Activated CD4-positive, alpha-beta memory T cell treated with anti-CD3 and anti-CD28 coated beads, Interleukin-2, amount 10 ng/mL, durations not matched to agents 7 days and 5 days (primary cell): ENCODE measurements at places on chromosomes 6 and 20. TPM values are rescaled to one million over a fixed set of nuclear protein-coding genes. Genes with fewer than 3 reads are reported as not detected.

GRCh38 chr20:46555370-46555956 lies 5.0 kb upstream of the OCSTAMP start:
- H3K36me3 ChIP-seq: peaks cover 5% of the 10 kb centered on the region
- H3K27ac ChIP-seq: no peak overlapping the region
- H3K27me3 ChIP-seq: no peaks in the 10 kb centered on the region
- DNase-seq: no peak

Gene ULBP2
- 1.8 TPM for total RNA-seq

DNA sequence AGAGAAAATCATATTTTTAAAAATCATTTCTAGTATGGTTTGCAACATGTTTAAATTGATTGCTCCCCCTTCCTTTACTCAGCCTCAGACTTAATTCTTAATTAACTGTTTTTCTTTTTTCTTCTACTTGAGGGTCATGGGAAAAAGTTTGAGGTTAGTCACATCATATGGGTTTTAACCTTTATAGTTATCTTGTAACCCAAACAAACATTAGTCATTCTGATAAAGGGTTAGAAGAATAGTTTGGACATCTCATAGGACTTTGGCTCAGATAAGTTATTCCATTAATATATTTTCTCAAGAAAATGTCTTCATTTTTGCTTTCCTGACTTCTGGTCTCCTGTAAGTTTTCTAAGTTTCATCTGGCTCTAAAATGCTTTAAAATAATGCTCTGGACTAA lies 34.5 kb upstream of the TSPYL1 start:
- no peak for DNase-seq
- H3K4me1 ChIP-seq: no peaks in the 10 kb centered on the region
- no peaks in the 10 kb centered on the region for H3K27me3 ChIP-seq
- H3K27ac ChIP-seq: no peak overlapping the region

DNA sequence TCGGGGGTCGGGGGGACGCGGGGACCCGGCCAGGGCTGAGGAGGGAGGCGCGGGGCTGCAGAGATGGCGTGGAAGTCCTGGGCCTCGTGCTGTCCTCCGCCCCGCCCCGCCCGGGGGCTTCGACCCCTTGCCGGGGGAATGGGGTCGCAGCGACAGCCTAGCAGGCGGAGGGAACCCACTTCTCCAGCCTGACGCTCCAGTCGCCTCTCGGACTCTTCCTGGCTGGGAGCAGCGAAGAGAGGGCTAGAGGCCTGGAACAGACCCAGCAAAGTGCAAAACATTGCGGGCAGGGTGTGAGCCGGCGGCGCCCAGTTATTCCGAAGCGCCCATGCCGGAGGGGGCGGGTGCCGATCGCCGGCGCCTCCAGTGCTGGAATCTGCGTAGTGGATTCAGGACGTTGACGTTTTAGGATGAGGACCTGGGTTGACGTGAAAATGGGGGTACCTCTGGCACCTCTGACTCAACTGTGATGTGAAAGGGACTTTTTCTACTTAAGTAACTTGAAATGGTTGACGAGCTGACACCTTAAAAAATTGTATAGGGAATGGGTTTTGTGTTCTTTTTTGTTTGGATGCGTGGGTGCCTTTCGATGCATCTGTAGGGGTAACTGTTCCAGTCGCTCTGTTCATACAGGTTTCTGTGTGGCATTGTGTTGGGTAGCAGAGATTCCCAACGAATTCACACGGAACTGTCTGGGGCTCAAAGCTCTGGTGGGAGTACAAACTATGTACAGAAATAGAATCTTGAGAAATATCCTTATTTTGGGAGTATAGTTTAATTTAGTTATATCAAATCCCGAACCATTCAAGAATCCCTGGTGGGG lies 1.4 kb downstream of the SLC35F1 start:
- peaks cover 6% of the 10 kb centered on the region for H3K4me1 ChIP-seq
- H3K36me3 ChIP-seq: no peaks in the 10 kb centered on the region
- peak overlapping the region; percentile 29 for H3K4me3 ChIP-seq

DNA sequence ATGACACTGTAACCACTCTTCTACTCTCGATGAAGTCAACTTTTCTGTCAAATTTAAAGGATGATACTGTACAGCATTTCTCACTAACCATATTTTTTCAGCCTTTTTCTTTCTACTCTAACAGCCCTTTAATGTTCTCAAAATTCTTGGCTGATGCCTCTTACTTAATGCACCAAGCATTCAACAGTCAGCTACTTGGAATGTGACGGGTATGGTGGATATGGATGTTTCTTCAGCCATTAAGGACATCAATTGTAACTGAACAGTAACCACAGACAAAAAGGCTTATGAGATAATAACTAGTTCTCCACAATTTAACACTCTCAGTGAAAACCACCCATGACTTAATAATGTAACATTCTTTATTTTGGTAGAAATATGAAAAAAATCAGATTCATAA lies 467.2 kb upstream of the ZNF337 start:
- no peaks in the 10 kb centered on the region for H3K4me1 ChIP-seq
- H3K4me3 ChIP-seq: no peak overlapping the region
- no peak for DNase-seq
- no peak overlapping the region for H3K27ac ChIP-seq
- H3K36me3 ChIP-seq: no peaks in the 10 kb centered on the region

GRCh38 chr20:51906049-51906448 lies 103.7 kb upstream of the SALL4 start:
- H3K27ac ChIP-seq: no peak overlapping the region
- no peak overlapping the region for H3K4me3 ChIP-seq
- no peaks in the 10 kb centered on the region for H3K4me1 ChIP-seq
- DNase-seq: no peak

Gene CLPSL2
- total RNA-seq: not detected

DNA sequence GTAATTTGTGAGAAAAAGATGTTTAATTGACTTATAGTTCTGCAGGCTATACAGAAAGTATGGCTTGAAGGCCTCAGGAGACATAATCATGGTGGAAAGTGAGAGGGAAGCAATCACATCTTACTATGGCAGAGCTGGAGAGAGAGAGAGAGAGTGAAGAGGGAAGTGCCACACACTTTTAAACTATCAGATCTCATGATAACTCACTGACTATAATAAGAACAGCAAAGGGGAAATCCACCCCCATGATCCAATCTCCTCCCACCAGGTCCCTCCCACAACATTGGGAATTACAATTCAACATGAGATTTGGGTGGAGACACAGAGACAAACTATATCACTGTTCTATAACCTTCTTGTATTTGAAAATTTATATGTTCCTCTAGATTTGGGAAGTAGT lies 117.2 kb upstream of the BMP5 start:
- no peaks in the 10 kb centered on the region for H3K4me1 ChIP-seq
- no peak for DNase-seq
- no peak overlapping the region for H3K4me3 ChIP-seq

Gene MYB
- total RNA-seq: 27.7 TPM

DNA sequence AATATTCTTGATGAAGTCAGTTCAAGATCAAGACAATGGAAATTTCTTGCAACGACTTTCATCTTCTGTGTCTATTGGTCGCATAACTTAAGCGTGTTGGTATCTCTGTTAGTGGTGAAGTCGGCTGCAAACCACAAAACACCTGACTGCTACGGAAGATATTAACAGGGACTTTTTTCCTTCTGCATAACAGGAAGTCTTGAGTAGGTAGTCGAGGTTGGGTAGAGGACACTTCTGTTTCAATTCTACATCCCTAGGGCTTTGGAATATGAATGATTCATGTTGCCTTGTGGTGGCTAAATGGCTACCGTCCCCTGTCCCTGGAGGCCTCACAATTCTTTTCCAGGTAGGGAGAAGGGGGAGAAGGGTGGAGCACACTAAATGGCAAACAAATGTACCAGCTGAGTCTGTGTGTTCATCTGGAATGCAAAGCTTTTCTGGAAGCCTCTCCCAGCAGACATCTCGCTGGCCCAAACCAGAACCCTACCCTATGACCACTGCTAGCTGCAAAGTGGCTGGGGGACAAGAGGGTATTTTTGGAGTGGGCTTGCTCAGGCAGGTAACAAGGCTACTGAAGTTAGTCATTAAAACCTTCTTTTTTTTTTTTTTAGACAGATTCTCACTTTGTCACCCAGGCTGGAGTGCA lies 34.6 kb upstream of the NKX2-2 start:
- H3K4me1 ChIP-seq: peaks cover 32% of the 10 kb centered on the region
- peak overlapping the region; percentile 78 for H3K27ac ChIP-seq
- peaks cover 3% of the 10 kb centered on the region for H3K27me3 ChIP-seq
- peak overlapping the region; percentile 48 for H3K4me3 ChIP-seq

DNA sequence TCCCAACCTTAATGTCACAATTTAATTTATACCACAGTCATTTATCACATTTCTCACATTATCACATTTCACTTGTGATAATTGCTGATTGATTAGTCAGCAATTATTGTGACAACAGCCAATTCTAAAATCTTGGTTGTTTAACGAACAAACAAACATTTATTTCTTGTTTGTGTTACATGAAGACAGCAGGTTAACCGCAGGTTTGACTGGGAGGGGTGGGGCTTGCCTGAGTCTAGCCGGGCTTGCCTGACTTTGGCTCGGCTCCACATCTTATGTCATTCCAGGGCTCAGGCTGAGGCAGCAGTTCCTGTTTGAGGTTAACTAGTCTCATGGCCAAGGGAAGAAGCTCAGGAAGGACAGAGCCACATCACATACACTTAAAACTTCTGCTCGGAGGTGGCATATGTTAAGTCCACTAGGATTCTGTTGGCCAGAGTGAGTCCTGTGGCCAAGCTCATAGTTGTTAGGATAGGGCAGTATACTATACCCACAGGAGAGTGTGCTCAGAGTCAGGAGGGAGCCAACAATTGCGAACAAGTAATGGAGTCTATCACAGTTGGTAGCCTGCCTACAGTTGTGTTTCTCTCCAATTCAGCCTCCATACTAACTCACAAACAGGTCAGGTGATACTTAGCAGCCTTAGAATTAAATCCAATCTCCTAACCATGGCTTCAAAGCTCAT lies 90.0 kb upstream of the IFNGR1 start:
- no peak overlapping the region for H3K27ac ChIP-seq
- no peak overlapping the region for H3K4me3 ChIP-seq
- no peaks in the 10 kb centered on the region for H3K36me3 ChIP-seq
- DNase-seq: no peak
- peaks cover 7% of the 10 kb centered on the region for H3K4me1 ChIP-seq

GRCh38 chr20:47464380-47465101 lies 37.1 kb upstream of the NCOA3 start:
- no peak for DNase-seq
- no peaks in the 10 kb centered on the region for H3K4me1 ChIP-seq
- no peak overlapping the region for H3K4me3 ChIP-seq
- H3K27me3 ChIP-seq: no peaks in the 10 kb centered on the region
- no peaks in the 10 kb centered on the region for H3K36me3 ChIP-seq

GRCh38 chr20:7196481-7196880 lies 429.0 kb downstream of the BMP2 start:
- H3K4me1 ChIP-seq: no peaks in the 10 kb centered on the region
- DNase-seq: no peak
- no peak overlapping the region for H3K4me3 ChIP-seq
- no peak overlapping the region for H3K27ac ChIP-seq
- H3K27me3 ChIP-seq: no peaks in the 10 kb centered on the region
- H3K36me3 ChIP-seq: no peaks in the 10 kb centered on the region

Gene ATP6V1G2
- total RNA-seq: 3.8 TPM

- H3K4me1 ChIP-seq: no peaks in the 10 kb centered on the region
- no peak for DNase-seq
- no peaks in the 10 kb centered on the region for H3K36me3 ChIP-seq
- no peak overlapping the region for H3K27ac ChIP-seq
Measured at GRCh38 chr6:138618168-138618567, 118.9 kb upstream of the NHSL1 start.

- H3K27ac ChIP-seq: no peak overlapping the region
- H3K36me3 ChIP-seq: peaks cover 10% of the 10 kb centered on the region
- DNase-seq: no peak
- H3K4me1 ChIP-seq: peaks cover 41% of the 10 kb centered on the region
- no peak overlapping the region for H3K4me3 ChIP-seq
Measured at GRCh38 chr6:27889628-27890444, 22.4 kb downstream of the OR2B2 start.

Gene CLDN20
- not detected for total RNA-seq

Gene WFDC9
- not detected for total RNA-seq

DNA sequence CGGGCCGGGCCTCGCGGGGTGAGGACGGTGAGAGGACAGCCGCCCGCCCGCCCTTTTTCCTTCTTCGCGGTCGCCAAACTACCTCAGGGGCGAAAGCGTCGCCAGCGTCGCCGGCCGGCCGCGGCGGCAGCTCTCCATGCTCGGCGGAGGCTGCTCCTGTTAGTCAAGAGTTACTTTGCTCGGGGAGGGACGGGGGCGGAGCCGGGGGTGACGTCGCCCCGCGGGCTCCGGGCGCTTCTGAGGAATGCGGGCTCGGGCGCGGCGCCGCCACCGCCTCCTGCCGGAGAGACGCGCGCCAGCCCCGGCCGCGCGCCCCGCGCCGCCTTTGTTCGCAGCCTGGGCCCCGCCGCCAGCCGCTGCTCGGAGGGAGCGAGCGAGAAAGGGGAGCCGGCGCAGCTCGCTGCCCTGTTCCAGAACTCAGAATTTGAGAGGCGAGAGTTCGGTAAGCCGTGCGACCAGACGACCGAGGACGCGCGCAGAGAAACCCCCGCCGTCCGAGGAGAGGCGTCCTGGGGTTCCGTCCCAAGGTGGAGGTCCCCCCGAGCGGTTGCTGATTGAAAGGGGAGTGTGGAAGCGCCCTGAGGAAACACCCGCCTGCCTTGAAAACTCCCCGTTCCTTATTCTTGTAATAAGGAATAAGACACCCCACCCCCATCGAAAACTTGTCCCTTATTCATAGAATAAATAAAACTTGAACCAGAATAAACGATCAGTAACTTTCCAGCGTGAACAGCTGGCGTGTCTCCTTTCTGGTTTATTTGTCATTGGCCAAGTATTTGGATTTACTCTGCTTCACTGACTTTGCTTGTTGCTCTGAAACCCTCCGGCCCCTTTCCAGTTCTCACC lies at the start of gene PTPRK:
TSS of gene PTPRK (minus strand) at position 164 of the 846 bp plus-strand sequence. CDS start 241 bp downstream, outside the sequence.
- H3K4me1 ChIP-seq: peaks cover 22% of the 10 kb centered on the region
- peaks cover 62% of the 10 kb centered on the region for H3K27me3 ChIP-seq
- DNase-seq: peak; percentile 89
- H3K27ac ChIP-seq: no peak within 1 kb of the TSS
- peak within 1 kb of the TSS; percentile 73 for H3K4me3 ChIP-seq
- no peaks in the 10 kb centered on the region for H3K36me3 ChIP-seq

Gene MMP24
- not detected for total RNA-seq

Gene MED20
- total RNA-seq: 21.4 TPM

Gene DUSP22
- total RNA-seq: 41.5 TPM

GRCh38 chr6:43737272-43738081 lies 32.5 kb upstream of the VEGFA start:
- no peaks in the 10 kb centered on the region for H3K27me3 ChIP-seq
- H3K4me1 ChIP-seq: peaks cover 21% of the 10 kb centered on the region
- no peak for DNase-seq
- no peak overlapping the region for H3K4me3 ChIP-seq

DNA sequence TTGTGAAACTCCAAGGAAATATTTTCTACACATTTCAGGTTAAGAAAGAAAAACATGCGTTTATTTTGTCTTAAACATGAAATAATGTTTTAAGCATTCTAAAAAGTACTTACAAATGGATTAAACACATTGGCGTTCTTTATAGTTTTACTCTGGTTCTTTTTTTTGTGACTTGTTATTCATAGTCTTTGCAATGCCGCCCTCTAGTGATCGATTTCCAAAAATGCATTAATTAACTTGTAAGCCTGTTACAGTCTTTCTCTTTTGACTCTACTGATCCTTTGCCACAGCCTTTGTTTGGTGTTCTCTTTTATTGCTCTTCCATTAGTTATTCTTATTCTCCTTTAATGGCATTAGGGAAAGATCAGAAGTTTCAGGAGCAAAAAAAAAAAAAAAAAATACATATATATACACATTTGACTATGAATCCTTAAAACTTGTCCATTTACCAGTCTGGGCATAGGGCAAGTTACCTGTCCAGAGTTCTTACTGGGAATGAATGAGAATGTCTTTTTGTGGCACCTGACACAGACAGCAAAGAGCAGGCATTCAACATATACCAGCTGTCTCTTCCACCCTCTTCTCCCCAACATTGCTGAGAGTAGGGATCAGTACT lies 59.9 kb downstream of the MACROD2 start:
- H3K27me3 ChIP-seq: peaks cover 3% of the 10 kb centered on the region
- no peaks in the 10 kb centered on the region for H3K4me1 ChIP-seq
- H3K4me3 ChIP-seq: no peak overlapping the region
- no peaks in the 10 kb centered on the region for H3K36me3 ChIP-seq
